H1 (cell line): ENCODE measurements at places on chromosomes 11 and 22. TPM values are rescaled to one million over a fixed set of nuclear protein-coding genes. Genes with fewer than 3 reads are reported as not detected.
A peak's percentile ranks its signal among the peaks of the same experiment; 100 is the strongest.

- H3K27me3 ChIP-seq: no peaks in the 10 kb centered on the region
- no peak overlapping the region for H3K27ac ChIP-seq
- H3K4me3 ChIP-seq: no peak overlapping the region
- H3K4me1 ChIP-seq: no peaks in the 10 kb centered on the region
Observed at GRCh38 chr11:11441091-11441490, 88.0 kb upstream of the CSNK2A3 start.

- no peak overlapping the region for H3K4me3 ChIP-seq
- H3K36me3 ChIP-seq: no peaks in the 10 kb centered on the region
- H3K27me3 ChIP-seq: no peaks in the 10 kb centered on the region; the same call in 1 of the 2 replicates
- no peak for DNase-seq
- H3K4me1 ChIP-seq: peaks cover 2% of the 10 kb centered on the region; the same call in 1 of the 2 replicates
Observed at GRCh38 chr11:9714272-9714940, 50.5 kb downstream of the SWAP70 start.

Gene CDCA5
- 39.2 and 53.7 TPM in 2 replicates for polyA plus RNA-seq

- H3K27ac ChIP-seq: no peak overlapping the region
- H3K36me3 ChIP-seq: peaks cover 48% of the 10 kb centered on the region
- no peaks in the 10 kb centered on the region for H3K27me3 ChIP-seq
- no peak overlapping the region for H3K4me3 ChIP-seq
- peak; percentile 91 for DNase-seq
- no peaks in the 10 kb centered on the region for H3K4me1 ChIP-seq
Observed at GRCh38 chr22:21972293-21972779, 10.3 kb downstream of the TOP3B start.

Gene LYVE1
- polyA plus RNA-seq: not detected in 2 replicates

DNA sequence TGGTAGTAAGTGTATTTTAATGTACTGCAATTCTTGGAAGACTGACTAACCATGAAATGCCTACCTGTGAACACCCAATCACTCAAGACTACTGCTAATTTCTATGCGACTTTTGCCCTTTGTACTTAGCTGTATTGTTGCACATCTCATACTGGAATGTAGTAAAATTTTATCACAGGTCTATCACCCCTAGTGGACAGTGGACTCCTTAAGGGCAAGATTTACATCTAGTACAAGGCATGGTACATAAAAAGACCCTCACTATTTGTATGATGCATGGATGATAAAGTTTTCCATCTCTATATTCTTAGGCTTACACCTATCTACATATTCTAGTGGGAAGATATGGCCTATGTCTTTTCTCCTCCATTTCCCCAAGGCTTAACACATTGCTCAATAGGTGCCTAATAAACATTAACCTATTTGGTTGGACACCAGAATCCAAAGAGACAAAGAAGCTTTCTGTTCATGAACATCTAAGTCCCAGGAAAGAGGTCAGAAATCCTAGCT, 26.1 kb downstream of the SERGEF start:
- peaks cover 4% of the 10 kb centered on the region for H3K36me3 ChIP-seq
- H3K27ac ChIP-seq: no peak overlapping the region
- H3K4me1 ChIP-seq: no peaks in the 10 kb centered on the region
- no peak overlapping the region for H3K4me3 ChIP-seq

- no peaks in the 10 kb centered on the region for H3K36me3 ChIP-seq
- no peaks in the 10 kb centered on the region for H3K27me3 ChIP-seq
- no peaks in the 10 kb centered on the region for H3K4me1 ChIP-seq
Observed at GRCh38 chr11:83409891-83410290, 123.7 kb upstream of the CCDC90B start.

Gene NCAPH2
- polyA plus RNA-seq: 73.8 and 81.6 TPM in 2 replicates

DNA sequence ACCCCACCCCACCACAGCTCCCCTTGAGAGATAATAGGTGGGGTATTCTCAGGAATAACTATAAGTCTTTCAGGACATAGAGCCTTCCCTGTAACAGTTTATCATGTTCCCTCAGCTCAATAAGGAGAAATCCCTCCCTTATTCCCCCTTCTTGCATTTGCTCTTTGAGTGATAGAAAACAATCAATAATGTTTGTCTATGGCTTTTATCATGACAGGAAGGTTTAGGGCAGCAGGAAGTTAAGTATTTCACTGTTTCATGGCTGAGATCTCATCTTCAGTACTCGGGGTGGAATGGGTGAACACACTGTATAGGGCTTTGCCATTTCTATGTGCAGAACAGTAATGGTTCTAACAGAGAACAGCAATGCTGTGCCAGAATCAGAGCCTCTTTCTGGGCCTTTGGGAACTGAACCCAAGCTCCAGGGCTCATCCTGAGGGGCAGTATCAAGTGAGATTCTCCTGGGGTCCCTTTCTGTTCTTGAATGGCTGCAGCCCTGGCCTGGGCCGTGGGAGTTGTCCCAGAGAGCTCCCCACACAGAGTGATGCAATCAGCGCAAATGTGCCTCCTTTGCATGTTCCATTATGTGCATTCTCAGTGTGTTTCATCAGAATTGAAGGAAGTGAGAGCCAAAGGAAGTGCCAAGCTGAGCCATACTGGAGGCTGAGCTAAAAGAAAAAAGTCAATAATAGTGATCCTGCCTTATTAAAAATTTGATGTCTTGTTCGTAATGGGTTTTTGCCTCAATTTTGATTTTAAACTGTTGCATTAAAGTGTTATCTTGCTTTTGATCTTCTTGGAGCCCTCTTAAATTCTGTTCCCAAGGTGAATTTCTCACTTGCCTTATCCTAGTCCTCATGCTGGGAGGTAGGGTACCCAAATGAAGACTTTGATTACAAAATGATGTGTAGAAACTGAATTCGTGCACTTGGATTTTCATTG, 2.9 kb upstream of the CYP2R1 start:
- H3K27ac ChIP-seq: no peak overlapping the region
- no peaks in the 10 kb centered on the region for H3K36me3 ChIP-seq
- no peak overlapping the region for H3K4me3 ChIP-seq
- no peaks in the 10 kb centered on the region; the same call in 1 of the 2 replicates for H3K4me1 ChIP-seq

- no peak for DNase-seq
- H3K4me3 ChIP-seq: no peak overlapping the region
- H3K36me3 ChIP-seq: no peaks in the 10 kb centered on the region; the same call in 1 of the 2 replicates
- H3K27ac ChIP-seq: no peak overlapping the region
- H3K4me1 ChIP-seq: no peaks in the 10 kb centered on the region
- H3K27me3 ChIP-seq: no peaks in the 10 kb centered on the region
Observed at GRCh38 chr11:46498179-46498578, 95.6 kb downstream of the AMBRA1 start.

- H3K4me3 ChIP-seq: no peak overlapping the region
- H3K27me3 ChIP-seq: no peaks in the 10 kb centered on the region
- no peak overlapping the region for H3K27ac ChIP-seq
- H3K4me1 ChIP-seq: no peaks in the 10 kb centered on the region
- DNase-seq: no peak
- H3K36me3 ChIP-seq: no peaks in the 10 kb centered on the region
Observed at GRCh38 chr11:85694385-85694980, 8.5 kb upstream of the CCDC89 start.

Gene MMP13
- not detected in 2 replicates for polyA plus RNA-seq

DNA sequence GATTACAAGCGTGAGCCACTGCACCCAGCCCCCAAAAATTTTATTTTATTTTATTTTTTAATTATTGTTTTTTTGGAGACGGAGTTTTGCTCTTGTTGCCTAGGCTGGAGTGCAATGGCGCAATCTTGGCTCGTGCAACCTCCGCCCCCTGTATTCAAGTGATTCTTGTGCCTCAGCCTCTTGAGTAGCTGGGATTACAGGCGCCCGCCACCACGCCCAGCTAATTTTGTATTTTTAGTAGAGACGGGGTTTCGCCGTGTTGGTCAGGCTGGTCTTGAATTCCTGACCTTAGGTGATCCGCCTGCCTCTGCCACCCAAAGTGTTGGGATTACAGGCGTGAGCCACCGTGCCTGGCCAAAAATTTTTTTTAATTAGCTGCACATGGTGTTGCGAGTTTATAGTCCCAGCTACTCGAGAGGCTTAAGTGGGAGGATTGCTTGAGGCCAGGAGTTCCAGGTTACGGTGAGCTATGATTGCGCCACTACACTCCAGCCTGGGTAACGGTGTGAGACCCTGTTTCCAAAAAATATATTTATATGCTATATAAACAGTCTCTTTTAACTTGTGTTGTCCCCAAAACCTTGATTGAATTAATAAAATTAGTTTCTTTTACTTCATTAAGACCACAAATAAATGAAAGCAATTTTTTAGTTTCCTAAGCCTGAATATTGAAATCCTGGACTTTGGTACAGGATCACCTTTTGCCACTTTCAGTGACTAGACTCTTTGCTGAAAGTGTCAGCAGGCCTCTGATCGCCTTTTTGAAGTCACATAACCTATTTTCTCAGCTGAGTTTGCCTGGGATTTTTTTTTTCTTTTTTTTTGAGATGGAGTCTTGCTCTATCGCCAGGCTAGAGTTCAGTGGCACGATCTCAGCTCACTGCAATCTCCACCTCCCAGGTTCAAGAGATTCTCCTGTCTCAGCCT, 16.2 kb downstream of the ATG13 start:
- no peaks in the 10 kb centered on the region for H3K27me3 ChIP-seq
- no peak for DNase-seq
- no peak overlapping the region for H3K4me3 ChIP-seq
- H3K4me1 ChIP-seq: no peaks in the 10 kb centered on the region
- 0 out of 2 replicates have a peak, but pooled peaks cover 8% of the 10 kb centered on the region for H3K36me3 ChIP-seq

DNA sequence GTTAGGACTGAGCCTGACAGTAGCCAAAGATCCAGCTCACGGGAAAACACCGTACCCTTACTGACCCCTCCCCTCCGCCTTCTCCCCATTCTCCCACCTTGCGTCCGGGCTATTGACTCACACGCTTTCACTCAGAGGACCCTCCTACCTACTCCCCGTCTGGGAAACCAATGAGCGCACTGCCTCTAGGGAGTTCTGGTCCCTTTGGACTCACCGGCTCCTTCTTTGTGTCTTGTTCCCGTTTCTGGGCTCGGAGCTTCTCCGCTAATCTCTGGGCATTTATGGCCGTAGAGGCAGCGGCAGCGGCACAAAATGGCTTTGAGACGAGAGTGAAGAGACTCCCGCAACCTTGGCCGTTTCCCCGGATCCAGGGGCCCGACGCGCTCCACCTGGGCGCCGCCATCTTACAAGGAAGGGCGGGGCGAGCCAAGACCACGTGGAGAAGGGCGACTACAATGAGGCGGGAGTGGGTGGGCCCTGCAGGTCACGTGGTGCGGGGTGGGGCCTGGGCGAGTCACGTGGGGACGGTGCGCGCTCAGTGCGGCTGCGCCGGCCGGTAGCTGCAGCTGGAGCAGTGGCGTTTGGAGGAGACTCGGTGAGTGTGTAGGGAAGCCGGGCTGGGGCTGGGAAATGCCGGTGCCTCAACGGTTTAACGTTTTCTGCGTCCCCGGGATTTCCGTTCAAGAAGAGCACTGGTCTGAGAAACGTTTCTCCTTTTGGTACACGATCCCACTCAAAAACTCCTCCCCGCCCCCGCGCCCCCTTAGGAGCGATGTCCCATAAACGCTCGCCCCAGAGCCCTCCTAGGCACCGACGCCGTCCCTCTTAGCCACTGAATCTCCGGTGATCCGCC, at the start of the genes FAM118B and RPUSD4:
Gene FAM118B (plus strand): TSS at position 547 of the 853 bp plus-strand sequence. CDS start 23,220 bp downstream, outside the sequence.
Gene RPUSD4 (minus strand): TSS at position 415 of the 853 bp plus-strand sequence. CDS start 12 bp downstream, at position 403.
- H3K4me1 ChIP-seq: 0 out of 2 replicates have a peak, but pooled peaks cover 2% of the 10 kb centered on the region
- no peaks in the 10 kb centered on the region for H3K27me3 ChIP-seq
- H3K27ac ChIP-seq: peak within 1 kb of the TSS; percentile 82
- peaks cover 22% of the 10 kb centered on the region for H3K36me3 ChIP-seq
- peak within 1 kb of the TSS; percentile 79 for H3K4me3 ChIP-seq
- peak; percentile 90 for DNase-seq

GRCh38 chr11:87179621-87180020, 141.9 kb downstream of the TMEM135 start:
- no peak overlapping the region for H3K27ac ChIP-seq
- DNase-seq: no peak
- H3K36me3 ChIP-seq: no peaks in the 10 kb centered on the region
- H3K4me1 ChIP-seq: no peaks in the 10 kb centered on the region
- no peak overlapping the region for H3K4me3 ChIP-seq

DNA sequence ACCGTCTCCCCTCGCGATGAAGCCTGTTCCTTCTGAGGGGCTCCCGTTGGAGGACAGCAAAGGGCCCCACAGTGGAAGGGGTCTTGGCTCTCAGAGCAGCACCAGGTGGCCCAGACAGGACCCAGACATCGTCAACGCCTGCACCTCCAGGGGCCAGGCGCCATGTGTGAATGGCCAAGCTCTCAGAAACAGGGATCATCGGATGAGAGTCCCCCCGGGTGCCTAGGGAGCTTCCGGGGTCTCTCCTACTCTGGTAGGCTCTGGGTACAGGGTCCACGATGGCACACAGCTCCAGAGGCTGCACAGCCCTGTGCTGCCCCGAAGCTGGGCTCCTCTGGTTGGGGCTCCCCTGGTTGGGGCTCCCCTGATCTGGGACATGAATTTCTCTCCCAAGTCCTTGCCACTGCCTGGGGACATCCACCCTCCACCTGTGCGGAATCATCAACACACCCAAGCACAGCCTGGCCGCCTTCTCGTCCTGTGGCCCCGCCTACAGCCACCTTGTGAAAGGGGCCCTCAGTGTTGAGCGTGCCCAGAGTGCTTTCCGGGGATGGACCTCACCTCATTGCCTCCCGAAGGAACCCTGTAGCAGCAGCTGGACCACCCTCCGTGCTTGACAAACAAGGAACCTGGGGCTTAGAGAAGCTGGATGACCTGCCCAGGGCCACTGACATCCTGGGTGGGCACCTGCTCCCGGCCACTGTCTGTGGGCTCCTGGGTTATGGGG, 929.0 kb downstream of the BRD1 start:
- DNase-seq: no peak
- no peaks in the 10 kb centered on the region for H3K4me1 ChIP-seq
- no peaks in the 10 kb centered on the region for H3K36me3 ChIP-seq
- H3K27ac ChIP-seq: no peak overlapping the region
- H3K27me3 ChIP-seq: no peaks in the 10 kb centered on the region; the same call in 1 of the 2 replicates

DNA sequence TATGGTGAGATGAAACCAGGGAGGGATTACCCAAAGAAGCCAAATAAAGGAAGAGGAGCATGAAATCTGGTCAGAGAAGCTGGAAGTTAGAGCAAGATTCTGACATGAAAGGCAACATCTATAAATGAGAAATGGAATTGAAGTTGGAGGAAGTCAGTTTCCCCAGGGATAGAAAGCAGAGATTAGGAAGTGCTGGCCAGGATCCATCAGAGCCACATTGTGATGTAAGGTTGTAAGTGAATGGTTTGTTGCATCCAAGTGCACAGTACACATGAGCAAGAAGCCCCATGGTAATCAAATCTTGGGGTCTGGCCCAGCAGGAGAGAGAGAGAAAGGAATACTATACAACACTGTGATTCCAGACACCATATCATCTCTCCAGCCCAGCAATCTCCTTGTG, 6.6 kb upstream of the NLRP10 start:
- no peaks in the 10 kb centered on the region for H3K4me1 ChIP-seq
- no peaks in the 10 kb centered on the region for H3K36me3 ChIP-seq
- DNase-seq: no peak
- no peak overlapping the region for H3K27ac ChIP-seq
- no peak overlapping the region for H3K4me3 ChIP-seq

GRCh38 chr22:24089951-24090350, 78.8 kb downstream of the CABIN1 start:
- no peak overlapping the region for H3K27ac ChIP-seq
- no peak for DNase-seq
- H3K4me3 ChIP-seq: no peak overlapping the region
- H3K27me3 ChIP-seq: no peaks in the 10 kb centered on the region
